Left kidney (tissue), 8 donors: ENCODE measurements at places on chromosomes 5 and 9. TPM values are rescaled to one million over a fixed set of nuclear protein-coding genes. Genes with fewer than 3 reads are reported as not detected.
A peak's percentile ranks its signal among the peaks of the same experiment; 100 is the strongest.

- peak; percentile 24 for DNase-seq
Observed at GRCh38 chr9:136138566-136138965, 19.9 kb upstream of the TMEM250 start.

DNA sequence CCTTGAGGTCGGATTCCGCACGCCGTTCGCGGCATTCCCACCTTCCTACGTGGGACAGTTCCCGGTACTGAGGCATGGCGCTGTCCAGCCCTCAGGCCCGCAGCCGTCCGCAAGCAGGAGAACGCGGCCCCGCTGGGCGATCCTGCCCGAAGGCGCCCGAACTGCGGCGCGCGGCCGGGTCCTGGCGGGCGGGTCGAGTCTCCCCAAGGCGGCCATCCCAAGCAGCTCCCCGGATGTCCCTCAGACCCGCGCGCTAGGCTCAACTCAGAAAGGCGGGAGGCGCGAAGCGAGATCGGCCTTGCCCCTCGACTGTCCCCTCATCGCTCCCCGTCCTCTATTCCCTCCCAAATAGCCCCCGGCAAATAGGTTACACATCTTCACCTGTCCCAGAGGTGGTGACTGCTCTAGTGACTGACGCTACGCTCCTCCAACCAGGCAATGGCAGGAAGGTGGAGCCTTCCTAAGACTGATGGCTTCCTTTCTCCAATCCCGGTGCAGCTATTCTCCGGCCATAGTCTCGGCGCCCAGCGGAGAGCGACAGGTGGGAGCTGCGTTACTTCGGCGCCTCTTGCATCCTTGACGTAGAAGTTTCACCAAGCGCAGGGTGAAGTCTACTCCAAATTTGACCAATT lies 787 bp upstream of the ANKHD1 start:
- peak; percentile 97 for DNase-seq

- no peak for DNase-seq
Observed at GRCh38 chr5:20017021-20017420, 29.0 kb upstream of the CDH18 start.

Gene IL33
- polyA plus RNA-seq = 7.3 TPM

GRCh38 chr9:1535051-1535450 lies 480.1 kb upstream of the SMARCA2 start:
- no peak for DNase-seq

GRCh38 chr5:168851902-168852321 lies 272.7 kb upstream of the PANK3 start:
- DNase-seq = peak; percentile 84

Gene ARID3C
- 0.20 TPM for polyA plus RNA-seq

DNA sequence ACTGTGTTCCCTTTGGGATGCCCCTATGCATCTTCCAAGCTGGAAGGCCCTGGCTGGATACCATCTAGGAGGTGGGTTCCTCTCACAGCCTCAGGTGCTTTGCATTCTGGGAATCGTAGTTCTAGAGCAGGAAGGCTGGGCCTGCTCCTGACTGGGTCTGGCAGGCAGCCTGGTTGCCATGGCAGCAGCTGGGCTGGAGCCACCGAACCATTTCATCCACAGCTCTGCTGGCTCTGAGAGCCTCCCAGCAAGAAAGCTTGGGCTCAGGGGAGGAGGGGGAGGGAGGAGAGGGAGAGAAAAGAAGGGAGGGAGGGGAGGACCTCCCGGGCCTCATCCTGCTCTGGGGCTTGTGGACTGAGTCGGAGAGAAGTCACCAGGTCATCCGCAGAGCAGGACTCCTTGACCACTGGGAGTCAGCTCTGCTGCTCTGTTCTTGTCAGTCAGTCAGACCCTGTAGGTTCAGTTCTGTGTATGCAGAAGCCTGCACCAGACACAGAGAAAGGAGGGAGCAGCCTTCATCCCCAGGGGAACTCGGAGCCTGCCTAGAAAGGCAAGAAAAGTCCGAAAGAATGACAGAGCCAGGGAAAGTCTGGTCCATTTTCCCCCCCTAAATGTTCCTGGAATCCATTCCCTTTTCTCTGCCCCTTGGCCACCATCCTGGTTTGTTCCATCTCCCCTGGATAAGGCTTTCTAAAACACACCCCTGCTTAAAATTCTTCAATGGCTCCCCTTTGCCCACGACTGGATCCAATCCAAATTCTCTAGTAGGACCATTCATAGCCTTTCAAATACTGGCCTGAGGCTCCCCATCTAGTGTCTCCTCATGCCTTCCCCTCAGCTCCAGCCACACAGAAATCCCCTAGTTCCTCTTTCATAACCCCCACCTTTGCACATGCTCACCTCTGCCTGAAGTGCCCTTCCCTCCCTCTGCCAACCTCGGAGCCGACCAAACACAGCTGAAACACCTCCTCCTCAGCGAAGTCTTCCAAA lies 65.4 kb upstream of the ARAP3 start:
- DNase-seq = peak; percentile 88

DNA sequence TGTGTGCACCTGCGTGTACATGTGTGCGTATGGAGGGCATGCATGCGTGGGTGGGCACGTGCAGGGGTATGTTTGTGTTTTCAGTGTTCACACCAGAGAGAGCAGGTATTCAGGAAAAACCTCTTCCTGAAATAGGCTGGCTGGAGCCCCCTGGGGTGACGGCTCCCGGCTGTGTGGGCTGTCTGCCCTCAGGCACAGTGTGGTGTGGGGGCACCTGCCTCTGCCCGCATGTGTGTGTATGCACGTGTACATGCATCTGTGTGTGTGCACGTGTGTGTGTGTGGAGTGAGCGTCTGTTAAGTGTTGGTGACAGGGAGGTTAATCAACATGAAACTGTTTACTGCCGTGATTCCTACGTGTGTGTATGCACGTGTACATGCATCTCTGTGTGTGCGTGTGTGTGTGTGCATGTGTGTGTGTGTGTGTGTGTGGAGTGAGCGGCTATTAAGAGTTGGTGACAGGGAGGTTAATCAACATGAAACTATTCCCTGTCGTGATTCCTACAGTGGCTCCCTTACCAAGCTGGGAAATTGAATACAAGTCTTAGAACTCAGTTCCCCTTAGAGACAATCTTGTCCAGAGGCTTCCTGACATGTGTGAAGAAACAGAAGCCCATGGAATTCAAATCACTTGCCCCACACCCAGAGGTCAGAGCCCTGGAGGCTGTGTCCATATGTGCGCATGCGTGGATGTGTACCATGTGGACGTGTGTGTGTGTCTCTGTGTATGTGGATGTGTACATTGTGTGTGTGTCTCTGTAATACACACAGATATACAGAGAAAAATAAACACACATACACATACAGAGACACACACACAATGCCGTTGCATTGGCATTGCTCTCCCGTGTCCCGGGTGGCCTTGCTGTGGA lies 372.4 kb upstream of the IRX4 start:
- no peak for DNase-seq

- DNase-seq = no peak
Observed at GRCh38 chr5:139895647-139896046, 100.0 kb downstream of the PSD2 start.

DNA sequence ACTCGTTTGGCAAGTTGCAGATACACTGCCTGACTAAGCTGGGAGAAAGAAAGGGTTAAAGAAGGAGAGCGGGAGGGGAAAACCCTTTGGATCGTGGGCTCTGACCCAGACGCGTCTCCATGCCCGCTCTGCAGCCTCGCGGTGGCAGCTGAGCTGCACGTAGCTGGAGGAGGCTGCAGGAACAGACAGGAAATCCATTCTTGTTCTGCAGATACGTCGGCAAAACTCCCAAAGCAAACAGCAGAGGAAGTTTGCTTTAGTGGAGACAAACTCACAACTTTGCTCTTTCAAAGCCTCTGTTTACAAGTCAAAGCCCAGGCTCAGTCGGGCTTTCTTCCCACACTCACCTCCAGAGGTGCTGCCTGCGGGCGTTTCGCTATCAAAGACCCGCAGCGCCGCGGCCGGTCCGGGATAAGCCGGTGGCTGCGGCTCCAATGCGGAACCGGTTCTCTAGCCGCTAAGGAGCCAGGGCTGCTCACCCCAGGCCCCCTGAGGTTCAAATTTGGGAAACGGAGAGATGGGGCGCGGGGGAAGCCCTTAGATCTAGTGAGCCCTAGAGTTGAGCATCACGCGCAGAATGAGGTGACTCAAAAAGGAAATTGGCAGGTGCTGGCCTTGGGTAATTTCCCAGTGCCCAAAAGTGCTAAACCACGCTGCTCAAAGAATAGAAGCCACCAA lies 60.7 kb downstream of the MAT2B start:
- no peak for DNase-seq

DNA sequence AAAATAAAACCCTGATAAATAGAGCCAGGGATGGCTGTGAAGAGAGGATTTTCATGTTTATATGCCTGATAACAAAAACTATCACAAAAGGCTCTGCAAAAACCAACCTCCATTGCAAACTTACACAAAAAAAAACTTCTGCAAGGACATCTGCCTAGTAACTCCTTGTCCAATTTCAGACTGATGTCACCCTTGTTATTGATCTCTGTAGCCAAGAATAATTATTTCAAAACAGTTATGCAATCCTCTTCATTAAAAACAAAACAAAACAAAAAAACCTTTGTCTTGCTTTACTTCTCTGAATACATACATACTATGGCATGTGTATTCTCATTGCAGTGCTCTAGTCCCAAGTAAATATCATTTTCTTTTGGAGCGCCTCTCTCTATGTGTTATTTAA lies 49.7 kb downstream of the PHAX start:
- DNase-seq = no peak

DNA sequence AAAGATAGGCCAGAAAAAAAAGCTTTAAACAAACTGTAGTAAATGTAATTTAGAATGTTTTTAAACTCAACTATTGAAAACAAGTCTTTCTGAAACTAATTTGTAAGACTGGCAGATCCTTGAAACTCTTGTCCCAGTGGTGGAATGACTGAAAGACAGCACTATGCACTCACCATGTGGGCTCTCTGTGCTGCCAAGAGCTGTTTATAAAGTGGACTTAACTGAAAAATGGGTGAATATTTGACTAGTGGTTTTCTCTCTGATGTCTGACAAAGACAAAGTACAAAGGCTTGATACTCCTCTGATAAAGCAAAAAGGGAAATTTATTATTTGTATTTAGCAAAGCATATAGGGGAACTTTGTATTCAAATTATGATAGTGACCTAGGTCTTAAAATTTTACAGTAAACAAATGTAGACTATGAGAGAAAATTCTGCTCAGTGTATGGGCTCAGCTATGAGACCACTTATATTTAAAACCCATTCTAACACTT lies 635.4 kb downstream of the NR2F1-AS1 start:
- DNase-seq = no peak

DNA sequence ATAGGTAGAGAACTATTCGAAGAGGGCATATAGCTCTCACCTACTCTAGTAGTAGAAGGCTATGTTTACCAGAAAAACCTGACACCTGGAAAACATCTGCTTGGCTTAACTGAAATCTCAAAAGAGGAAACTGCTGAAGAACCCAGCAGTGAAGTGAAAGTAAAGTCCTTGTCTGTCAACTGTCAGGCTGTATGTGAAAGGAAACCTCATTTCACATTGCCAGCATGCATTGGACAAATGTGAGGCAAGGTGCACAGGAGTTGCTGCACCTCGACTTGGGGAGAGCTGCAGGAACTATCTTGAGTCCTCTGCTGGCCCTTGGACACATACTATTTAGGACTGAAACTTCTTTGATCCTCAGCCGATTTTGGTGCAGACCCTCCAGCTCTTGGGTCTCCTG lies 53.3 kb downstream of the NREP start:
- no peak for DNase-seq

DNA sequence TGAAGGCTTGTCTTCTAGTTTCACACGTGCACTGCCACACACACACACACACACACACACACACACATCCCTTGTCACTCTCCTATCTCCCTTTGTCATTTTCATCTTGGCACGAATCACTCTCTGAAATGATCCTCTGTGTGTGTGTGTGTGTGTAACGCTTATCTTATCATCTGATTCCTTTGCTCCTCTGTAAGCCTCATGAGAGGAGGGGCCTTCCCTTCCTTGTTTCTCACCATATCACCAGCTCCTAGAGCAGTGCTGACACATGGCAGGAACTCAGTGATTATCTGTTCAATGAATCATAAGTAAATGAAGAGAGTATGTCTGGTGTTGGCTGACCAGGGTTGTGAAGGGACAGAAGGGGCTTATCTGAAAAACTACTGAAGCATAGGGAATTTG lies 53.3 kb downstream of the PDE4D start:
- no peak for DNase-seq

DNA sequence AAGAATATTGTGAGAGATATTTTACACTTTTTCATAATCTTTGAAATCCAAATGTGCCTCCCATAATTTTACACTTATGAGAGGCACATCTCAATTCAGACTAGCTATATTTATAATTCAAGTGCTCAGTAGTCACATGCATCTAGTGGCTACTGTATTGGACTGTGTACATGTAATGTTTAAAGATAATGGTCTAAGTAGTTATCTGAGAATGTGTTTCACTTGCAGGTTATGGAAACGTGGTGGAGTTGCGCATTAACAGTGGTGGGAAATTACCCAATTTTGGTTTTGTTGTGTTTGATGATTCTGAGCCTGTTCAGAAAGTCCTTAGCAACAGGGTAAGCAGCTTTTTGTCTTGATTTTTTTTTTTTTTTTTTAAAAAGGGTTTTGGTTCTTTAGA lies 28.8 kb downstream of the G3BP1 start:
- DNase-seq = no peak

DNA sequence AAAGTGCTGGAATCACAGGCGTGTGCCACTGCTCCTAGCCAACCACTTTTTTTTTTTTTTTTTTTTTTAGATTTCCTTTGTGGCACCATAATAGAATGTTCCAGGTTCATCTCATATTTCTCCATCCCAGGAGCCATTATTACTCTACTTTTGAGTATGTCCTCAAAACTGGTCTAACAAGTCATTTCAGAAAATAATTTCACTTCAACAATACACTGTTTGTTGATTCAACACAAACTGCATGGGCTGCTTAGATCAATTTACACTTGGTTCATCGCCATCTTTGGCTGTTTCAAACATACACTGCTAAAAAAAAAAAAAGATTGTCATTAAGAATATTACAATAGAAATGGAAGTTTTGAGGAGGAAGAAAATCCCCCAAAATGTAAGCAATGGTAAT lies 57.9 kb downstream of the CSNK1A1 start:
- no peak for DNase-seq

- no peak for DNase-seq
Observed at GRCh38 chr9:87564791-87565241, 67.1 kb downstream of the DAPK1 start.

- no peak for DNase-seq
Observed at GRCh38 chr9:120830865-120831264, 11.9 kb downstream of the PSMD5 start.

DNA sequence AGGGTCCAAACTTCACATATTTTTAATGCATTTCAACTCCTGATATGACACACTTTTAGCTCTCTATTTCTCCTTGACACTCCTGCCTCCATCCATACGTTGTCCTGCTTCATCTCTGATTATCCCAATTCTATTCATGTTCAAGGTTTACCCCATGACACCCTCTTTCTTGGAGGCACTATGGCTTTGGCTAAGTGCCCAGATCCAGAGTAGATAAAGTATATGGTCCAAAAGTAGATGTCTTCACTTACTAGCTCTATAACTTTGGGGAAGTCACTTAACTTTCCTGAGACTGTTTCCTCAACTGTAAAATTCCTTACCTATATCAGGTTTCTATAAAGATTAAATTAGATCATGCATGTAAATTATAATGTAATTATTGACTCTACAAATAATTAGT lies 36.1 kb downstream of the SLC22A5 start:
- no peak for DNase-seq

Gene UBE2QL1
- 0.70 TPM for polyA plus RNA-seq

GRCh38 chr5:68962757-68963484 lies 130.9 kb upstream of the SLC30A5 start:
- DNase-seq = peak; percentile 83

Gene JMY
- polyA plus RNA-seq = 29.9 TPM

Gene PDE6A
- 0.25 TPM for polyA plus RNA-seq
